ENCODE measurements at places on chromosomes 5 and 9.

DNA sequence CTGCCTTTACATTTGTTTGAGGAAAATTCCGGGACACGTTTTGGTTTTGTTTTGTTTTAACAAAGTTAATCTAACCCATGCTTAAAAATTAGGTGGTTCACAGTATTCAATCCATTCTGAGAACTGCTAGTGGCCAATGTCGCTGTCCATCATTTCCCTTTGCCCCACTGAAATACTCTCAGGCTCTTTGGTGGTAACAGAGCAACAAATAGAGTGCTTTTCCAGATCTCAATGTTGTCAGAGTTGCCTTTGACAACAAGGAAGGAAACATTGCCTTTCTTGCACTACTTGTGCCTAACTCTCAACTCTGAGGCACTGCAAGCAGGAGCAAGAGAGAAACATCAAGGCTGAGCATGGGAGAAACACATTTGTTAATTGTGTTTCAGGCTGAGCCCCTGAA, 154.0 kb downstream of the MCTP1 start:
- no peak for DNase-seq

- DNase-seq: no peak
These were observed 157.5 kb downstream of the CHSY3 start for GRCh38 chr5:130061746-130062145.

DNA sequence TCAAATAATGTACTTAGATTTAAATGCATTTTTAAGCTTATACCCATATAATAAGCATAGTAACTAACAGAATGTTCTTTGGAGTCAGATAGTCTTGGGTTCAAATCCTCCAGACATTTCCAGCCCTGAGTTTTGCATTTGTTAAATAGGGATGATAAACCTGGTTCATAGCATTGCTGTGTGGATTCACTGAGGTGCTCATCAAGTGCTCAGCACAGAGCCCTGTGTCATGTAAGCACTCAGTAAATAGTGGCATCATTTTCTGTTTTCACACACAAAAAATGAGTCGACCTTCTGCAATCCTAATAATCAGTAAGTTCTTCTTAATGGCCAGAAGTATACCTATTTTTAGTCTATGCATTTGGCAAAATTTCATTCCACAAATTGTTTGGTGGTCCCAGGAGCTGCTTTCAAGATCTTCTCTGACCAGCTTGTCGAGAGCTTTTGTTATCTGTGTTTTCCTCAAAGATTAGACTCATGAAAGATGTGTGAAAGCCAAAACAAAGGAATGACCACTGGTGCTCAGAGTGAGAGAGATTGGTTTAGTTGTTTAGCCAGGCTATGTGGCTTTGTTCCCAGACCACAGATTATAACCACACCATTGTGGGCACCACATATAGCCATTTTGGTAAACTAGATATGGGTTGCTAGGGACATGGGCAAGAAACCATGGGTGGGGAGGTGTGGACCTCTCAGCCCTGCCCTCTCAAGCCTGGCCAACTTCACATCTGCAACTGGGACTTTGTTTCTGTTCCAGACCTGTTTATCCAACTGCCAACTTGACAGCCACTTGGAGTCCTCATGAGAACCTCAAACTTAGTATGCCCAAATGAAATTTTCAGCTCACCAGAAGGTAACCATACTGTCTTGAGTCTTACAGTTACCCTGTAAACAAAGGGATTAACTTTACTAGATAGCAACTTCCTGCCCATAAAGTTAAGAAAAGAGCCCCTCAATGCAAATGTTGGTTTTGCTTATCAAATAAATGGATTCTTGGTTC, 45.0 kb downstream of the DOCK8 start:
- no peak for DNase-seq

GRCh38 chr5:68024426-68024825, 191.1 kb upstream of the PIK3R1 start:
- DNase-seq: no peak

DNA sequence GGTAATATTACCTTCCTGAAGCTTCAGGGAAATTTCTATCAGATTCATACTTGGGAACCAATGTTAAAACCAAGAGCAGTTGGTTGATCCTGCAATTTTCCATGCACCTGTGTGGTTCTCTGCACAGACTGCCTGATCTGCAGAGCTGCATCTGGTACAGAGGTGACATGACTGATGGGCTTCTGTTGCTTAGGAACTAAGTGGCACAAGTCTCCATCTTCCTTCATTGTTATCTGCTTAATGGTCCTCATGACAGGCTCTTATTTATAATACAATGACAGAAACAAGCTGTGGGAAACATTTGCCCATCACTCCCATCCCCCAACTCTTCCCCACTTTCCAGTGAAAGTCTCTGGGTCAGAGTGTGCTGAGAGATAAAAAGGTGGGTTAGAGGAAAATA, 799.1 kb downstream of the TAF11L14 start:
- no peak for DNase-seq

DNA sequence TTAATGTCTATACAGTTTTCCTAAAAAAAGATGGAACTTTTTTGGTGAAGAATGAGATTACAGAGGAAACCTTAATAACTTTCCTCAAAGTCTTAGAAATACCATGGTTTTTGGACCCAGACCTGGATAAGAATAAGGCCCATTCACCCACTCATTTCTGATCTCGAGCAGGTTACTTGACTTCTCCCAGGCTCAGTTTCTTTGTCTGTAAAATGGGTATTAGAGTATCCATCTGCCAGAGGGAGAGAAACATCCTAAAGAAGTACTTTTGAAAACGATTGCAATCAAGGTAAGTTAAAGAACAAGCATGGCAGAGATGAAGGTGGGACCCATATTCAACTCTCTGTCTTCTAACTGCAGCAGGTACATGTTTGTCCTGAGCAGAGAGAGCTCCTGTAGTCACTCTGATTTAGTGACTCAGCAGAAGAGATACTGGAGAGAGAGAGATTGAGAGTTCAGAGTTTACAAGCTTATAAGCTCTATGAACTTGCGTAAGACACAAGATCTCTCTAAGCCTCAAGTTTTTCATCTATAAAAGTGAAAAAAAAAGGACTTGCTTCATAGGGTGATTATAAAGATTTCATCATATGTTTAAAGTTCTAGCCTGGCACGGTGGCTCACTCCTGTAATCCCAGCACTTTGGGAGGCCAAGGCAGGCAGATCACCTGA, 379.4 kb upstream of the SGCD start:
- DNase-seq: no peak

Measured in activated naive CD4-positive, alpha-beta T cell (primary cell).